ENCODE measurements at places on chromosomes 11 and 22.
A peak's percentile ranks its signal among the peaks of the same experiment; 100 is the strongest.

DNA sequence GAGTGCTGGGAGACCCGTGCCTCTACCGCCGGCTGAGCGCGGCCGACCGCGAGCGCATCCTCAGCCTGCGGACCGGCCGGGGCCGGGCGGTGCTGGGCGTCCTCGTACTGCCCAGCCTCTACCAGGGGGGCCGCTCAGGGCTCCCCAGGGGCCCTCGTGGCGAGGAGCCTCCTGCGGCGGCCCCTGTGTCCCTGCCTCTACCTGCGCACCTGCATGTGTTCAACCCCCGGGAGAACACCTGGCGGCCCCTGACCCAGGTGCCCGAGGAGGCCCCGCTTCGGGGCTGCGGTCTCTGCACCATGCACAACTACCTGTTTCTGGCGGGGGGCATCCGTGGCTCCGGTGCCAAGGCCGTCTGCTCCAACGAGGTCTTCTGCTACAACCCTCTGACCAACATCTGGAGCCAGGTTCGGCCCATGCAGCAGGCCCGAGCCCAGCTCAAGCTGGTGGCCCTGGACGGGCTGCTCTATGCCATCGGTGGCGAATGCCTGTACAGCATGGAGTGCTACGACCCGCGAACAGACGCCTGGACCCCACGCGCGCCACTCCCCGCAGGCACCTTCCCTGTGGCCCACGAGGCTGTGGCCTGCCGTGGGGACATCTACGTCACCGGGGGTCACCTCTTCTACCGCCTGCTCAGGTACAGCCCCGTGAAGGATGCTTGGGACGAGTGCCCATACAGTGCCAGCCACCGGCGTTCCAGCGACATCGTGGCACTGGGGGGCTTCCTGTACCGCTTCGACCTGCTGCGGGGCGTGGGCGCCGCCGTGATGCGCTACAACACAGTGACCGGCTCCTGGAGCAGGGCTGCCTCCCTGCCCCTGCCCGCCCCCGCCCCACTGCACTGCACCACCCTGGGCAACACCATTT, 3.5 kb downstream of the KLHDC7B start:
- peak; percentile 86 for DNase-seq

GRCh38 chr22:39493759-39494158, 8.3 kb upstream of the MIEF1 start:
- peak; percentile 98 for DNase-seq

DNA sequence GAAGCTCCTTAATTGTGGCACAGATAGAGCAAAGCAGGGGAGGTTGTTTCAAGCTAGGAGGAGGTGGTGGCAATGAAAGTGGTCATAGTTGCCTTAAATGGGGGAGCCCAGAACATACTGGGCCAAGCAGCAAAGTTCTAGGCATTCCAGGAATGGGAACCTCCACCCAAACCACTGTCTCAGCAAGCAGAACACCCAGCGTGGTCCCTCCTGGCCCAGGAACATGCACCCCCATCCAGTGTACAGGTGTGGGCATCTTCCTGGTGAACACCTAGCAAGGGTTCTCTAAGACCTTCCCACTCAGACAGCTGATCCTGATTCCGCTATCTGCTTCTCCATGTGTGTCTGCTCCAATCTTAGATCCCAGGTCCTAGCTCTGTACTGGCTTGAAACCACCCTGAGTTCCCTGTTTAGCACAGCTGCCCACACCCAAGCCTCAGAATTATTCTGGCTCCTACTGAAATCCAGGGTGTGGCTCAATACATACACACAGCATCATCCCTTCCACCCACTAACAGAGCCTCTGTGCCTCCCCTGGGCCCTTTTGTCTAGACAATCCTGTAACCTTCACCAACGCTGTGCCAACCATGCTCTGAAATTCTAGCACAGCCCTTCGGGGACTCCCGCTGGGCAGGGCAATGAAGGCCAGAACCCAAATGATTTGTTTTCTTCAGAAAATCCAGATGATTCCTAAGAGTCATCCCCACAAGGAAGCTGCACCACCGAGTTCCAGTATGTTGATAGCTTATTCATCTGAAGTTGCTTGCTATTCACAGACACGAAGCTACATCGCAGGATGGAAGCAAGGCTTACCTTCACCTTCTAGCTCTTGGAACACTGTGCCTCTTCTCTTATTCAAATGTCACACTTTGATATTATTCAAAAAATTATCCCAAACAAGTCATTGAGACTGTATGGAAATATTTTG, 76.6 kb downstream of the ABTB2 start:
- DNase-seq, result peak; percentile 65

DNA sequence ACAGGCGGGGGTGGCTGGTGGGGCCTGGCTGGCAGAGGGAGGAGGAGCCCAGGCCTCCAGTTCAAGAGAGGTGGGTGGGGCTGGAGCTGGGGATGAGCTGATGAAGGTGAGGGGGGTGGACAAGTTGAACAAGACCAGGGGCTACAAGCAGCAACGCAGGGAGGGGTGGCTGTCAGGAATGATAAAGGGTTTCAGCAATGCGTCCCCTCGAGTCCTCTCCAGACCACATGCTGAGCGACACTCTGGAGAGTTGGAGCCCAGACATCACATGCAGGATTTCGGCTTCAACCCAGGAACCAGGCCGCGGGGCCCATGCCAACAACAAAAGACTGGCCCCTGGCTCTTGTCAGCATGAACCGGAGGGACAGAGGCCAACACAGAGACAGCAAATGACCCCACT, 480.3 kb downstream of the BRD1 start:
- DNase-seq, result no peak

GRCh38 chr22:30304495-30305244, 15.4 kb upstream of the CASTOR1 start:
- DNase-seq, result no peak

DNA sequence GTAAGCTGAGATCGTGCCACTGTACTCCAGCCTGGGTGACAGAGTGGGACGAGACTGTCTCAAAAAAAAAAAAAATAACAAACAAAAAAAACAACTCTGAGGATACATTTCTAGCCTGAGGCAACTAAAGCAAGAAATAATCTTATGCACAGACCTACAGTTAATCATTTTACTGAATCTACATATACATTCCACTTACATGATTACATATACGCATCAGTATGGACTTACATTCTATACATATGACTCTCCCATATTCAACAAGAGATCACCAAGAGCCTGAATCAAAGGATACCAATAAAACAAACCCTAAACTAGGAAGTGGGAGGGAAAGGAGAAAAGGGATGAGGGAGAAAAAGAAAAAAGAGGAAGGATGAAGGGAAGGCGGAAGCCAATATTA, 1.1 kb downstream of the ALG8 start:
- no peak for DNase-seq

DNA sequence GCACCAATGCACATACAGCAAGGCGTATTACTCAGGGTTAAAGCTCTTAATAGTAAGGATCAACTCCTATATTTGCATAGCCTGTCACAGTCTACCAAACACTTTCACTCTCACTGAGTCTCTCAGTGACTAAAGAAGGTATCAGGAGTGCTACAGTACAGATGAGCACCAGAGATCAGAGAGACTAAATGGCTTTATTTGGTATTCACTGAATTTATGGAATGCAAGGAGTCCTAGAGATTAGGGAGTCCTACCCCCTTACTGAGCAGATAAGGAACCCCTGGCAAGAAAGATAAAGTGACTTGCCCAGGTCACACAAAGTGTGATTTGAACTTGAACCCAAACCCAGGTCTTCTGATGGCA, 396.4 kb upstream of the CCDC90B start:
- DNase-seq, result no peak

Data from osteoblast (primary cell).